Esophagus muscularis mucosa (tissue), 4 donors: ENCODE measurements at places on chromosomes 2 and 18. TPM values are rescaled to one million over a fixed set of nuclear protein-coding genes. Genes with fewer than 3 reads are reported as not detected.

GRCh38 chr2:222545823-222546795 is 109.8 kb downstream of the FARSB start:
- H3K4me1 ChIP-seq, result peaks cover 29% of the 10 kb centered on the region
- H3K4me3 ChIP-seq, result no peak overlapping the region
- DNase-seq, result no peak
- no peak overlapping the region for H3K27ac ChIP-seq

DNA sequence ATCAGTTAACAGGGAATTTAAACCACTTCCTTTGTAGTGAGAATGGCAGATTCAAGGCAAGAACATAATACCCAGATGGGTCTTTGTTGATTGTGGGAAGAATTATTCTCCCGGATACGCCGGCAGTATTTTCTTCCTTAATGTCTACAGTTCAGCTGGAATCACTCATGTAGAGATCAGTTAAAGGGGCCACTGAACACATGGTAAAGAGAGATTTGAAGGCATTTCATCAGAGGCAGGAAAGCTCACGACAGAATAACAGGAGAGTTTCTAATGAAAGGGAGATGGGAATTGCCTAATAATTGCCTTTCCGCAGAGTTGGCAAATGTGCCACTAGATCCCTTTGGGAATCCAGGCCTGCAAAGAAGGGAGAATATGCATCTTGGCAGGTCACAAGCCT is 327.7 kb upstream of the ZNF804A start:
- H3K4me1 ChIP-seq, result no peaks in the 10 kb centered on the region
- no peaks in the 10 kb centered on the region for H3K36me3 ChIP-seq
- no peak overlapping the region for H3K4me3 ChIP-seq
- no peaks in the 10 kb centered on the region for H3K27me3 ChIP-seq
- no peak for DNase-seq

DNA sequence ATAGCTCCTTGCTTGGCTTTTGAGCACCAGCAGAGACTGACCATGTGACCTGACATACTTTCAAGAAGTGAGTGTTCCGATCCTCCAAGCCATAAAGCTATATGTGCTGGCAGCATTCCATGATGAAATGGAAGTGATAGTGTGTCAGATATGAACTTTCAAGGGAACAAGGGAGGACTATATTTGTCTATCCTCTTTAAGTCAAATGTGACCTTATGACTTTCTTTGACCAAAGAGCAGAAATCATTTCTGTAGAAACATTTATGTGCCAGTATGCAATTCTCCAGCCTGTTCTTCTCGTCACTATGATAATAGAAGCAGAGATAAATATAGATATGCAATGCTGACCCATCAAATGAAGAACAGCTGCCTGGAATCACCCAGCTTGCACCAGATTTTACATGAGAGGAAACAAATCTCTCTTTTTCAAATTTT is 14.4 kb downstream of the HYCC2 start:
- H3K4me1 ChIP-seq, result peaks cover 14% of the 10 kb centered on the region
- peaks cover 34% of the 10 kb centered on the region for H3K36me3 ChIP-seq
- no peak overlapping the region for H3K27ac ChIP-seq
- H3K27me3 ChIP-seq, result no peaks in the 10 kb centered on the region

DSG4 gene
- total RNA-seq, result not detected

CCDC148 gene
- total RNA-seq, result 3.2 TPM

CTNNA2 gene
- 0.80 TPM for total RNA-seq

TDRD15 gene
- total RNA-seq, result not detected
